ENCODE measurements at places on chromosomes 1 and 21. TPM values are rescaled to one million over a fixed set of nuclear protein-coding genes. Genes with fewer than 3 reads are reported as not detected.

The TSNAX gene
- total RNA-seq: 54.0 TPM

The ILDR2 gene
- 0.21 TPM for total RNA-seq

The OR2L2 gene
- total RNA-seq: 0.42 TPM

The SH3BP5L gene
- 28.5 TPM for total RNA-seq

The HIVEP3 gene
- total RNA-seq: 6.3 TPM

The IFNLR1 gene
- total RNA-seq: 4.6 TPM

The LRRC53 gene
- total RNA-seq: not detected

The KRTAP7-1 gene
- not detected for total RNA-seq

Measured in naive thymus-derived CD8-positive, alpha-beta T cell (primary cell).